NCI-H774 (cell line): ENCODE measurements at places on chromosomes 13 and 19.

DNA sequence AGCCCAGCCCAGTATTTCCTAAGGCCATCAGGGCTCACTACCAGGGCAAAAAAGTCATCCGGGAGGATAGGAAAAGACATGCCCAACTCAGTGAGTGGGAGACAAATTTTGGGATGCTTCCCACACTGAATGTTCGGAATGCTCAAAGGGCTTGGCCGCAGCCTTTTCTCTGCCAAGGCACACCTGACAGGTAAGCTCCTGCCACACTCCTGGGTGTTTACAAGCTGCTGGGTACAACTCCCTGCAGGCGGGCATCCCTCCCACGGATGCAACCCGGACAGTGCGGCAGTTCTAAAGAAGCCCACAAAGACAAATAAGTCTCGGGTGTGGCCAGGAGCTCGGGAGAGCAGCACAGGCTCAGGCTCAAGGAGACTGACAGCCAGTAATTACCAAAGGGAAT is 28.1 kb downstream of the SLC7A1 start:
- no peak for DNase-seq

- no peak for DNase-seq
Measured at GRCh38 chr19:47618771-47619170, 9.8 kb downstream of the BICRA start.

DNA sequence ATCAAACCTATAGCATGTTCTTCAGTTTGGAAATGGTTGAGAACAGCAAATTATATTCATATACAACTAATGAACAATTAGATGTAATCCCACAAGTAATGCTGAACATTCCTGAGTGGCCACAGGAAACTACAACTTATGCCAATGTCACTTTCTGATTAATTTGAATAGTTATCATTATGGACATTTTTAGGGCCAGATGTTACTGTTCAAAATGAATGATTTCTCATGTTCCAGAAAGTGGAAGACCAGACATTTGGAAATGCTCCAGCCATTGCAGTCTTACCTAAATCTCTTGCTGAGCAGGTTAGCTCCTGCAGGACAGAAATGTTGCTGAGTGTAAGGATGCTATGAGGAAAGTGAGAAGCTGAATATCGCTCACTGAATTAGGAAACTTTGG is 819.8 kb downstream of the PCDH9 start:
- DNase-seq, result no peak

DNA sequence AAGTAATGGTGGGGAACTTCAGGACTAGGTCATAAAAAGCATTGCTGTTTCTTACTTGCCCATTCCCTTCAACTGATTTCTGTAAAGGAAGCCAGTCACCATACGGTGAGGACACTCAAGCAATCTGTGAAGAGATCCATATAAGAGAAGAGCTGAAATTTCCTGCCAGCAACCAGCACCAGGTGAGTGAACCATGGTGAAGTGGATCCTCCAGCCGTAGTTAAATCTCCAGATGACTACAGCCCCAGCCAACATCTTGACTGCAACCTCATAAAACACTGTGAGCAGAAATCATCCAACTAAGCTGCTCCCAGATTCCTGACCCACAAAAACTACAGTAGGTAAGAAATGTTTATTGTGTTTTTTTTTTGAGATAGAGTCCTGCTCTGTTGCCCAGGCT is 3.8 kb upstream of the SLC6A16 start:
- DNase-seq, result no peak

DNA sequence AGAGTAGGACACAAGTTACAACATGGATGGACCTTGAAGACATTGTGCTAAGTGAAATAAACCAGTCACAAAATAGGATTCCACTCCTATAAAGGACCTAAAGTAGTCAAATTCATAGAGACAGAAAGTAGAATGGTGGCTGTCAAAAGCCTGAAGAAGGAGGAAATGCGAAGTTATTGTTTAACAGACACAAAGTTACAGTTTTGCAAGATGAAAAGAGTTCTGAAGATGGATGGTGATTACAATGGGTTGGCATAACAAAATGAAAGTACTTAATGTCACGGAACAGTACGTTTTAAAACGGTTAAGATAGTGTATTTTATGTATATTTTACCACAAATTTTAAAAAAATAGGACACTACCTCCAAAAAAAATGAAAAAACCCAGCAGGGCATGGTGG is 34.8 kb downstream of the FOXO1 start:
- DNase-seq, result no peak
